ENCODE measurements at places on chromosomes 11 and 22.

DNA sequence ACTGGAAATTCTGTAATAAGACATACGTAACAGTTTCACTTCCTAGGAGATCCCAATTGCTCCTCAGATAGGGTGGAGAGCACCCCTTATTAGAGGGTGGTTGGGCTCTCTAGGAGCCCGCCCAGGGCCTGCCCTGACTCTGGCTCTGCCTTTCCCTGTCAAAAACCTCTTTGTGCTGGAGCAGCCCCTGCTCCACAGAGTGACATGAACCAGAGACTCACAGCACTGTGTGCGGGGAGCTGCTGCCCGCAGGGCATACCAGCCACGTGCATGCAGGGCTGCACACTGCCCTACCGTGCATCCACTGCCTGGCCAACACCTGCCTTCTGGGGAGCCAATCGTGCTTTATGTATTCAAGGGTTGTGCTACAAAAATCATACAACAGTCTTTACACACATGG, 24.3 kb downstream of the KCNQ1OT1 start:
- DNase-seq: no peak

DNA sequence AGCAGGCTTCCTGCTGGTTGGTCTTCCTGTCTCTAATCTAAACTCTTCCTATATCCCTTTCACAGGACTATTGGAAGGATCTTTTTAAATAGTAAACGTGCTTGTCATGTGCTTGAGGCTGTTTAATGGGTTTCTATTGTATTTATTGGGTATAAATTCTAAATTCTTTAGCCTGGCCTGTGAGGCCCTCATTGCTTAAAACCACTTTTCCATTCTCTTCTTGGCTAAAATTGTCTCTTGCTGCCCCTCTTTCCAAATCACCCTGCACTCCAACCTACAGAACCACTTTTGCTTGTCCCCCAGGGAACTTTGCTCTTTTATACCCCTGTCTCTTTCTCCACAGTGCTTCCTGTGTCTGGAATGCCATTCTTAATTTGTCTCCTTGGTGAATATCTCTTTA, 46.4 kb upstream of the MUC15 start:
- no peak for DNase-seq

DNA sequence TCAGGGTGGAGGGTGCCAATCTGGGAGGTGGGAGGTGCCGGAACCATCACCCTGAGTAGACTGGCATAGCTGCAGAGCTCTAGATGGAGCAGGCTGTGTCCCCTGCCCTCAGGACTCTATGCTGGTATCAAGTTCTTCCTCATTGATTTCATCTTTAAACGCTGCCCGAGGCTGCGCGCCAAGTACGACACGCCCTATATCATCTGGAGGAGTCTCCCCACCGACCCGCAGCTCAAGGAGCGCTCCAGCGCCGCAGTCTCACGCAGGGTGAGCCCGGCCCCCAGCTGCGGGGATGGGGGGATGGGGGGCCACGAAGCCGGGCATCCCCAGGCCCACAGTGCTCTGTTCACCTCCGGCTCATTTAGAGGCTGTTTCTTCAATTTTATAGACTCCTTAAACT, 52.5 kb downstream of the GRAMD4 start:
- DNase-seq: no peak

DNA sequence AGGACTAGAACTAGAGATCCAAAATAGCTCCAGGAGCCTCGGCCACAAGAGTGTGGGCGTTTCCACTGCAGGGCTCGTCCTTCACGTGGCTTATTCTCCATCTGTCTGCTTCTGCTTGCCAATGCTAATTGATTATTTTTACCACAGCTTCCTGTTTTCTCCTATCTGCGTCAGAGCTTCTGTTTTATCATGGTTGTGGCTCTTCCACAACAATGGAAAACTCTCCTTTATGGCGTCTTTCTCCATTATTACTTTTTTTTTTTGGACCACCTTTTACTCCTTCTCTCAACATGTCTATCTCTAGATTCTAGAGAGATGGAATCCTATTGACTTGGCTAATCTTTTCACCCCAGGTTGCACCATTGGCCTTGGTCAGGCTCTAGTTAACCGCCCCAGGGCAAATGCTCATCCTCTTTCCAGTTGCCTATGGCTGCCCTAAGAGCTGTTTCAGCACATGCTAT, 25.9 kb downstream of the CAT start:
- DNase-seq: peak; percentile 14

DNA sequence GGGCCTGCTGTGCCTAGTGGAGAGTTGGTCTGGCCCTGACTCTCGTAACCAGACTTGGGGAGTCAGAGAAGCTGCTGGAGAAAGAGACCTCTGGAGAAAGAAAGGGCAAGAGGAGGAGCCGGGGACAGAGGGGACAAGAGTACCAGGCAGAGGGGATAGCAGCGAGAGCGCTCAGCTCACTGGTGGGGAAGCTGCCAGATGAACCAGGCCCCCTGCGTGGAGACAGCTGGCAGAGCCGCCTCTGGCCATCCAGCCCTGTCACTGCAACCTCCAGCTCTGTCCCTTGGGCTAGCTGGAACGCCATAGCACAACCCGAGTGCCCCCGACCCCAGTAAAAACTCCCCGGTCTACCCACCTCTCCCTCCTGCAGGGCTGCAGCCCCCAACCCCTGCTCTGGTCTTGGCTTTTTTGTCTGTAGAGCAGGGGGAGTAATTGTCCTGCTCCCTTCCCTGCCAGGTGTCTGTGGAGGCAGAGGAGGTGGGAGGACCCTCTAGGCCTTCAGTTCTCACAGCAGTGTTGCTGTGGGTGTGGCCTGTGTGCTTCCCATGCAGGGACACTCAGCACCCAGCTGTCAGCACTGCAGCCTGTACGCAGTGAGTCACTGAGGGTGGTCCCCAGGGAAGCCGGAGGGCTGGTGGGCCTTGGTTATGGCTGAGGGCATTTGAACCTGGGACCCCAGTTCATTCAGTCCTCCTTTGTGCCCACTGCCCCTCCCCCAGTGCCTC, 4.8 kb upstream of the SUN2 start:
- no peak for DNase-seq

- DNase-seq: no peak
Measured at GRCh38 chr11:20004866-20005265, 155.4 kb downstream of the DBX1 start.

DNA sequence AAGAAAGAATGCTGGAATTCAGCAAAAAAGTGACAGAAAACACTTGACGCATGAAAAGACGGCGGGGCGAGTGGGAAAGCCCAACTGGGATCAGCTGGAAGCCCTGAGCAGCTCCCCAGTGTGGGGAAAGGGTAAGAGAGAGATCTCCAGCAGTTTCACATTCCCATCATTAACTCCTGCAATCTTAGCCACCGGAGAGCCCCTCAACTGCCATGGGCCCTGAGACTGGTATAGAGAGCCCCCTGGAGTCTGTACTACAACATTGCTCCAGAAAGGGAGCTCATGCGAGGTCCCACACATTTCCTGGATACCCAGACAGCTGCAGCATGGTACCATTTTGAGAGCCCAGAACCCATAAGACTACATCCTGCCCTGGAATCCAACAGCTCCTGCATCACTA, 31.1 kb downstream of the MRGPRX4 start:
- no peak for DNase-seq
